Suppressor macrophage treated with lipopolysaccharide for 1 hour (primary cell): ENCODE measurements at places on chromosomes 7 and 10.

DNA sequence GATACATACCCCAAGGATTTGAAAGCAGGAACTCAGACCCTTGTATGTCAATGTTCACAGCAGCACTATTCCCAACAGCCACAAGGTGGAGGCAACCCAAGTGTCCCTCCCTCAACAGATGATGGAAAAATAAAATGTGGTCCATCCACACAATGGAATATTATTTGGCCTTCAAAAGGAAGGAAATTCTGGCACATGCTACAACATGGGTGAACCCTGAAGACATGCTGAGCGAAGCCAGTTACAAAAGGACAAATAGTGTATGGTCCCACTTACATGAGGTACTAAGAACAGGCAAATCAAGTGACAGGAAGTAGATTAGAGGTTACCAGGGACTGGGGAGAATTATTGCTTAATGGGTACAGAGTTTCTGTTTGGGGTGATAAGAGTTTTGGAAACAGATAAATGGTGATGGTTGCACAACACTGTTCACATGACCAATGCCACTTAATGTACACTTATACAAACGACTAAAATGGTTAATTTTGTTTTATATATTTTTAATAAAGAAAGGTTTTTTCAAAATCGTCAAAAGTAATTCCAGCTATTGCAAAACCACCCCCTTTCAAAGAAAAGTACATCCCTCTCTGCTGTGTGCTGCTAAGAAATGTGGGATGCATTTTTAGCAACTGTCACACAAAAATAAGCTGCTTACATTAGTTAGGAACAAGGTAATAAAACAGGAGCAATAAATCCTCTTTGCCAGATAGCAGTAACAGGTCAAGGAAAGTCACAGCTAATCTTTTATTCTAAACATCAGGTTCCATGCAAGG, 85.7 kb downstream of the GRB10 start:
- DNase-seq: no peak

DNA sequence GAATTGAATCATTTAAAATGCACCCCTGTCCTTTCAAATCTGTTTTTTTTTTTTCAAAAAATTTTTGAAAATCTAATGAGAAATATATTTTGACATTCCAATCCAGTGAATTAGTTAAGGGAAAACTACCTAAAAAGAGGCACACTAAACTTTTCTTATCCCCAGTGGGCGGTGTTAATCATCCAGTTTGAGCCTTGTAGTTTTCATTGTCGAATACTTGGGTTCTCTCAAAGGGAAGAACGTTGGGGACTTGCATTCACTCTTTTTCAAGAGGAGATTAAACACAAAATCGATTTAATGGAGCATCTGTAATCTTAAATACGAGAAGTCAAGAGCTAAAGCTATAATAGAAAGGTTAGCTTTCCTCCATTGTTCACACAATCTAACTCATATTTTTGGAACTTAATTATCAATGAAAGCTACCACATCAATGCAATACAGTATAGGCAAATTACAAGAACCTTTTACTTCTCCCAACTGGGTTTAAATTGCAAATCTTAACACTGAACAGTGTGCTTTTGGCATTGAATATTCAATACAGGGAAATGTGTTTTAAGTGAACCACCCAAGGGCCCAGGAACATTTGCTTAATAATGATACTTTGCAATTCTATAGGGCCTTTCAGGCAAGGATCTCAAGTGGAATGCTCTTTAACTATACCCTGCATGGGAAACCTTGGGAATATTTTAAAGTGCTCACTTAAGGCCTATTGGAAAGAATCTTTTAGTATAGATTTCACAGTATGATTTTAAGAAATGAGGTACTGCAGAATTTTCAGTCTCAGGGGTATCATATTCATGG, 13.1 kb upstream of the SP8 start:
- no peak for DNase-seq

DNA sequence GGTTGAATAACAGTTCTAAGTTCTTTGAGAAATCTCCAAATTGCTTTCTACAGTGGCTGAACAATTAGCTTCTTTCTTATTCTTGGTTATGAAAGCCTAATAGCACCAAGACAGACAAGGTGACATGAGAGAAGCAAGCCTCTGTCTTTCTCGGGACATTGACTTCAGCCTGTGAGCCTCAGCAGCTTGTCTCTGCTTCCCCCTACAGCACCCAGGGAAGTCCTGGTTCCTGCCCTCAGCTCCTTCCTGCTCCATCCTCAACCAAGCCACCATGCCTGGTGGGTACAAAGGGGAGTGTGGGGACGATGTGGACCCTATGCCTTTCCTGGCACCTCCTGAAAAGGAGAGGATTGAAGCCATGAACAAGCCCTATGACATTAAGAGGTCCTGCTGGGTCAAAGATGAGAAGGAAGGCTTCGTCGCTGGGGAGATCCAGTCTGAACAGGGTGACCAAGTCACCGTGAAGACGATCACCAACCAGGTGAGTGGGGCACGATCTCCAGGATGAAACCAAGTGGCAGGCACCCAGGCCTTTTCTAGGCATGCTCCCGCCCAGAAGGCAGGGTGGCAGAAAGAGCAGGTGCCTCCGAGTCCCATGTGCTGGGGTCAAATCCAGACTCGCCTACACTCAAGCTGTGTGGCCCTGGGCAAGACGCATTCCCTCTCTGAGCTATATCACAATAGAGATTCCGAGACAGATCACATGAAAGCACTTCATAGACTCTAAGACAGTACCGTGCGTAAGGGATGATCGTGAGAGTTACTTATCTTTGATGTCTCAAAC, 30.8 kb upstream of the KPNA7 start:
- no peak for DNase-seq

GRCh38 chr10:95264227-95265051, 26.4 kb downstream of the PDLIM1 start:
- no peak for DNase-seq

- DNase-seq: no peak
These were observed 76.6 kb downstream of the DNAJC1 start for GRCh38 chr10:21926949-21927348.

DNA sequence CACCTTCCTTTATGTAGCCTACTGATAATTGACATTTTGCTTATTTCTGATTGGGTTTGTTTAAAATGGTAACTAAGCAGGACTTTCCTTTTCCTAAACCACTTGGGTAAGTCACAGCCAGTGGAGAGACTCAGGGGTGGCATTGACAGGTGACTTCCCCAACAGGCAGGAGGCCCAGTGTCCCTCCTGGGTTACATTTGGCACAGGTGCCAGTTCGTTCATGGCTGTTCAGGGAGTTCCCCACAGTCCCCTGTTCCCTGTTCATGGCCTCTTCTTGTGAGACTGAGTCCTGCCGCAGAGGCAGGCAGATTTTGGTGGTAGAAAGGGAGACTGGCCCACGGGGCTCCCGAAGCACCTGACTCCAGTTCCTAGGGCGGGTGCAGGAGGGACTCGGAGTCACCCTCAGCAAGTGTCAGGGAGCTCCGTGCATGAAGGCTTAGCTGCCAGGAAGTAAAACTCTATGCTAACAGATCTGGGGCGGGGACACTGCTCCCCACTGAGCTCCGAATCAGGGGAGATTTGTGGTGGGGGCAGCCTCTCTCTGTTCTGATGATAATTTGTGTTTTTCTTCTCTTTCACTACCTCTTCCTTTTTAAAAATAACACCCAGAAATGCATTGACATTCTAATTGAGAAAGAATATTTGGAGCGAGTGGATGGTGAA, 84.1 kb downstream of the EZH2 start:
- DNase-seq: no peak

GRCh38 chr10:60661637-60662036, 116.6 kb upstream of the CDK1 start:
- no peak for DNase-seq

DNA sequence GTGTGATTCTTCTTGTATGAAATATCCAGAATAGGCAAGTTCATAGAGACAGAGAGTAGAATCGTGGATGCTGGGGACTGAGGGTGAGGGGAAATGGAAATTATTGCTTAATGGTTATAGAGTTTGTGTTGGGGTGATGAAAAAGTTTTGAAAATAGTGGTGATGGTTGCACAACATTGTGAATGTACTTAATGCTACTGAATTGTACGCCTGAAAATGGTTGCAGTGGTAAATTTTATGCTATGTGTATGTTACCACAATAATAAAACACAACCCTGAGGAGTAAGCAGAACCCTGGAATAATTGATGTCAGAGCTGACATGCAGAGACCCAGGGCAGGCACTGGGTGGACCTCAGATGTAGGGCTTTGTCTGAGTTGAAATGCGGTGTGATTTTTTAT, 57.6 kb downstream of the TACR2 start:
- DNase-seq: peak; percentile 58

DNA sequence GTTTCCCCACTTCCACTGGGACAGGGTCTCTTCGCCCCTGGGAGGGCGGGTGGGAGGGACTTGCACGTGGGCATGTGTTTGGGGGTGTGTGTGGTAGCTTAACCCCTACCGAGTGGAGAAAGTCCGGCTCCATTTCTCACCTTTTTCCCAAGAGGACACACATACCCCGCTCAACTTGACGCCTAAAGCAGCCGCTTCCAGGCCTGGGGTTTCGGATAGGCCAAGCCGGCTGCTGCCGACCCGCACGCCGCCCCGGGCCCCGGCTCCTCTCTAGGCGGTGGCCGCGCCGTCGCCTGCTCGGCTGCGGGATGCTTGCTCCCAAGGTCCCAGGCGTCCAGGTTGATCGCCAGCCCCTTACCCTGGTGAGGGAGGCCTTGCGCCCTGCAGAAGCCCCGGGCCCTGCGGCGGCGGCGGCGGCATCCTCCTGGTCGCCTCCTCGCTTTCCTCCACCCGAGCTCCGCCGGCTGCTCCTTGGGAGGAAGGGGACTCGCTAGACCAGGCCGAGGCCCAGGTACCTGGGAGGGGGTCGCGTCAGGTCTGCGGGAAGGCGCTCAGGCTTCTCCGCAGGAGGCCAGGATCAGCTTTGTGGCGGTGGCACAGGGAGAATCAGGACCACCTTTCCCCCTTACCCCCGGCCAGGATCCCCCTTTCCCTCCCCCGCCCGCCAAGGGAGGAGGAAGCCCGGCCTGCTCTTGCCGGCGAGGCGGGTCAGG, 3.2 kb upstream of the GATA3 start:
- no peak for DNase-seq

DNA sequence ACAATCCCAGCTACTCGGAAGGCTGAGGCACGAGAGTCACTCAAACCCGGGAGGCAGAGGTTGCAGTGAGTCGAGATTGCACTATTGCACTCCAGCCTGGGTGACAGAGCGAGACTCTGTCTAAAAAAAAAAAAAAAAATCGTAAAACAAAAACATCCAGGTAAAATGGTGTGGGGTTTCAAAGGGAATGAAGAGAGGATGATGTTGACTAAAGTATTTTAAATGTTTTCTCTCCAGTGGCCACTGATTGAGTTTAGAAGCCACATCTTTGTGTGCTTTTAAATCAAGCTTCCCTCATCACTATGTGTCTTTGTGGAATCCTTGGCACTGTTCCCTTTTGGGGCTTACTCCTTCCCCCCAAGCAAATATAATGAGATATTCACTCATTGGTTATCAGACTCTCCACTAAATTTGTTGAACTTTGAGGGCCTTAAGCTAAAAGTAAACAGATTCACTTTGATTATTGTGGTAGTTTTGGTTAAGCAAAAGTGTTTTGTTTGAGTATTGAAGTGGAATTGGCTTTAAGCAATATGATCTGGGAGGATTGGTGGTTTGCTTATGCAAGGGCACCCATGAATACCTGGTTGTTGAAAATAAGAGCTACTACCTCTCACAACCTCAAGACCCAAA, 162.9 kb downstream of the CDK14 start:
- DNase-seq: no peak

DNA sequence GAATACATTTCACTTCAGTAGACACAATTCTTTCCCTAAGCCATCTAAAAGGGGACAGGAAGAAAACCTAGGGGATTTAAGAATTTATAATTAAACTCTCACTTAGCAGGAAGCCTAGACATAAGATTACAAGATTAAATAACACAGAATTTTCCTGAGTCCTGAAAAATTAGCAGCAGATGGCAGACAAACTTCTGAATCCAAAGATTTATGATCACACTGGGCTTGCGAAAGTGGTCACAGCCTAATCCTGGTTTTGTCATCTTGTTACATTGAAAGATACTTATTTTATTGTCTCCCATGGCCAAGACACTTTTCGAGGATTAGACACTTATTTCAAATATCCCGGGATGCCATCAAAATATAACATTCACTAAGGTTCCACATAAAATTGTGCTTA, 2.9 kb downstream of the ERLIN1 start:
- DNase-seq: no peak

DNA sequence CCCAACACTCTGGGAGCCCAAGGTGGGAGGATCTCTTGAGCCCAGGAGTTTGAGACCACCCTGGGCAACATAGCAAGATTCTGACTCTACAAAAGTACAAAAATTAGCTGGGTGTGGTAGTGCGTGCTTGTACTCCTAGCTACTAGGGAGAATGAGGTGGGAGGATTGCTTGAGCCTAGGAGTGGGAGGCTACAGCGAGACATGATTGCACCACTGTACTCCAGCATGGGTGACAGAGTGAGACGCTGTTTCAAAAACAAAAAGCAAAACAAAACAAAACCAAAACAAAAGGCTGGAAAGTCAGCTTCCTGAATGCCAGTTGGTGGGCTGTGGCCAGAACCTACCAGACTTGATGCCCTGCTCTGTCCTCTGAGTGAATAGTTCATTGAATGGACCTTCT, 242.8 kb downstream of the PHTF2 start:
- DNase-seq: peak; percentile 27

GRCh38 chr7:36777062-36777461, 52.8 kb upstream of the AOAH start:
- no peak for DNase-seq

- DNase-seq: no peak
These were observed 401.0 kb upstream of the NRP1 start for GRCh38 chr10:33735464-33735923.

DNA sequence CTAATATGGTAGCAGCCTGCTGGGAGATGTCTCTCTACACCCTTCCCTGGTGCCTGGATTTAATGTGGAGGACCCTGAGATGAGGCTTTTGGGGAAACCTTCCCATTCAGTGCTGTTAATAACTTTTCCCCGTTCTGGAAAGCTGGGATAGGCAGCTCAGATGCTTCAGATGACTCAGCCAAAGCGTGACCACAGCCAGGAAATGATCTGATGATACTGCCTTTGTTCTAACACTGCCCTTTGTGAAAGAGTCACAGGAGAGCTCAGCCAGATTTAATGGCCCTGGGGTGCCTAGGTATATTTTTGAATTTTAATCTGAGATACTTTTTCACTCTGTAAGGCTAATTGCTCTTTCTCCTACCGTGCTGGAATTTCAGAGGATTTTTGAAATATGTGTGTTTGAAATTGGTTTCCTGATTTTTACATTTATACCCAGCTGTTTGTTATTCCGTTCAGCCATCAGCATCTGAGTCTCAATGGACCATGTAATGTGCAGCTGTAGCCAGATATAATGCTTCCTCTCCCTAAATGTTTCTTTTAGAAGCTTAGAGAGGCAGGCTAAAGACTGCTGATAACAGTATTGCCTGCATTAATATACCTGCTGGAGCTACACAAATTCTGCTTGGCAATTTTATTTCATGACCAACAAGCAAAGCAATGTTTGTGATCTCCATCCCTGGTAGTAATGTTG, 17.8 kb downstream of the CELF2 start:
- peak; percentile 45 for DNase-seq
